Caki2 (cell line): ENCODE measurements at places on chromosomes 1 and 21. TPM values are rescaled to one million over a fixed set of nuclear protein-coding genes. Genes with fewer than 3 reads are reported as not detected.
A peak's percentile ranks its signal among the peaks of the same experiment; 100 is the strongest.

The CYP2J2 gene
- total RNA-seq: 0.20 and 4.5 TPM in 2 replicates

GRCh38 chr1:75908717-75909152 lies 23.5 kb downstream of the ASB17 start:
- DNase-seq: peak; percentile 41

- DNase-seq: no peak
These were observed 468.8 kb downstream of the USP25 start for GRCh38 chr21:16198546-16198945.

DNA sequence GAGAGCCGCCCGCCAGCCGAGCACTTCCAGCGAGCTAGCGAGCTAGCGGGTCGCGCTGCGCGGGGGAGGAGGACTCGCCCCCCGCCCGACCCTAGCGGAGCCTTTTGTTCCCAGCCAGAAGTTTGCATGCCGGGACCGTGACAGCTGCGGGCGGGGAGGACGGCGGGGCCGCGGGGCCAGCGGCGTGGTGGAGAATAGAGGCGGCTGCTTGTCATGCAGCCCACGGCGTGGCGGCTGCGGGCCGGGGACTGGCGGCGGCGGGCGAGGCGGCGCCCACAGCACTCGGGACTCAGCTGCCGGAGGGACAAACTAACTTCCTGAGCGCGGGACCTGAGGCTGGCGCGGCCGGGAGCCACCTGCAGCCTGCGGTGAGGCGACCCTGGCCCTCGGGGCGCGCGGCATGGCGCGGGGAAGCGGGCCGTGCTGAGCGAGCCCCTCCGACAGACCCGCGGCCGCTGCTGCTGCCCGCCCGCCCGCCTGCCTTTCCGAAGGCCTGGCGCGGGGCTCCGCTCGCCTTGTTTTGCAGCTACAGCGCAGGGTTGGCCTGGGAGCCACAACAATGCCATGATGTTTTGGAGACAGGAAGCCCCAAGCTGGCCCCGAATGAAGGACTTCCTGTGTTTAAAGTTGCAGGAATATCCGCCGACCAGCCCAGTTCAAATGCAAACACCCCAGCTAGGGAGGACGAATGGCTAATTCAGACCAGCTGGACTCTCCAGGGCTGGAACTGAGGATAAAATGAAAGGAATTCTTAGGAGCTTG lies 82.2 kb upstream of the BMP8A start:
- DNase-seq: no peak

The ATP5PO gene
- 355 and 415 TPM in 2 replicates for total RNA-seq

The CCDC30 gene
- total RNA-seq: 0.17 and 2.6 TPM in 2 replicates

DNA sequence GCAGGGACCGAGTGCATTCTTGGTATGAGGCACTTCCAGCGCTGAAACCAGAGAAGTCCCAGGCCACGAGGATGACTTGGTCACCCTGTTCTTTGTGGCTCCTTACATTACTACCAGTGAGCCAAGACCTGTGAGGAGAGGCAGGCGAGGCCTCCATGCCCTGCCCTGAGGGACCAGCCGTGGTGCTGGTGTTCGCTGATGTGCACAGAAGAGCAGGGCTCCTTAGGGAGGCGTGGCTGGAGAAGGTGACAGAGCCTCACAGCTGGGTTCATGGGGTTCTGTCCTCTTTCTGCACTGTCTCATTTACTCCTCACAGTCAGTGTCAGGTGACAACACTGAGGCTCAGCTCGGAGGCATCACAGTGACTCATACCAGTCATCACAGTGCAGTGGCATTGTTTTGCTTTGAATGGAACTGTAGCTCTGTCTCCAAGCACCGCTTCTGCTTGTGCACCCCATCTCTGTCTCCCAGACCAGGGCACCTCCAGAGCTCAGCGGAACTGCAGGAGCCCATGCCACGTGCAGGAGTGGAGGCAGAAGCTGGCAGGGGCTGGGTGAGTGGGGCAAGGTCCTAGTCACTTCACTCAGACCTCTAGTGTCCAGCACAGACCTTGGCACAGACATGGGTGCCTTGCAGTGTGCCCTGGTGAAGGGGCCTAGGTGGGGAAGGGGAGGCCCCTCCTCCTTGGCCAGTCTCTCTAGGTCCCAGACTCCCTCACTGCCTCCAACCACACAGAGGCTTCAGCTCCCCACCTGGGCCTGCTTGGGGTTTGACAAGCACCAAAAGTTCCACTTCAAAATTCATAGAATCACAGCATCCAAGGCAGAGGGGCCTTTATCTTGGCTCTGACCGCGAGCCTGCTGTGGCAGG lies 310.9 kb downstream of the MATN1 start:
- DNase-seq: peak; percentile 64

The UBASH3A gene
- total RNA-seq: not detected in 2 replicates

DNA sequence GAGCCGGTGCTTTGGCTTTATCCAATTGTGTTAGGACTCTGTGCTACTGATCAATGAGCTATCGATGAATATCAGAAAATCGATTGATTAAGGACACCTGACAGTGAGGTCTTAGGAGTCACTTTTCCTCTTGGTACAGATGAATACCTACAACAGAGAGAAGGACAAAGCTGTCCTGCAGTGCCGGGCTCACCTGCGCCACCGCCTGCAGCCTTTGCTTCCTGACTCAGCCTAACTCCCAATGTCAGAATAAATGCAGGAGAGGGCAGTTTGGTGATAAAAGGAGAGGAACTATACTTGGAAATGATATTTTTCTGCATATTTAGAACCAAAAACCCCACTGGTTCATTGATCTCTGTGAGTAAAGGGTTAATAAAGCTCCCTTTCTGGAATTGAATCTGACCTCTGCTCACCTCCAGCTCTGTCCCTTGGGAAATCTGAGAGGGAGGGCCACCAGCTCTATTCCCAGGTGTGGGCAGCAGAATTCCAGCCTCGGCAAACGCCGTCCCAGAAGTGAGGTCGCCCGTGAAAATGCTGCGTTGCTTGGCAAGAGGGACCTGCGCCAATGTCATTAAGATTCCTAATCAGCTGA lies 39.3 kb downstream of the POFUT2 start:
- DNase-seq: no peak

DNA sequence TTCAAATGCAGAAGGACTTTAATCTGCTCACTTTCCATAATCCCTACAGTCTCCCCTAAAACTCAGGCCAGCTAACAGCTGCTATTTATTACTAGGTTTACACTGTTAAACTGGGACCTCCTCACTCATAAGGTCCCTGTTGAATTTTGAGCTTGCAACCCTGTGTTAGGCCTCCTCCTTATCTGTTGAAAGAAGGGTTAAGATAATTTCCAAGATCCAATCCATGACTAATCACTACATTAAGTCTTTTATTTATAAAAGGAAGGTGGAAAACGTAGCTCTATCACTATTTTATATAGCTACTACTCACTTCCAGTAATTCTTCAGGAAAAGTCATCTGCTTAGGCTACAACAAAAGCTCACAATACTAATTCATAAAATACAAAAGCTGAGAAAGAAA lies 79.5 kb downstream of the EVI5 start:
- DNase-seq: no peak

The BRINP2 gene
- total RNA-seq: 14.4 and 19.0 TPM in 2 replicates

GRCh38 chr1:59062743-59063142 lies 234.2 kb upstream of the FGGY start:
- DNase-seq: no peak

DNA sequence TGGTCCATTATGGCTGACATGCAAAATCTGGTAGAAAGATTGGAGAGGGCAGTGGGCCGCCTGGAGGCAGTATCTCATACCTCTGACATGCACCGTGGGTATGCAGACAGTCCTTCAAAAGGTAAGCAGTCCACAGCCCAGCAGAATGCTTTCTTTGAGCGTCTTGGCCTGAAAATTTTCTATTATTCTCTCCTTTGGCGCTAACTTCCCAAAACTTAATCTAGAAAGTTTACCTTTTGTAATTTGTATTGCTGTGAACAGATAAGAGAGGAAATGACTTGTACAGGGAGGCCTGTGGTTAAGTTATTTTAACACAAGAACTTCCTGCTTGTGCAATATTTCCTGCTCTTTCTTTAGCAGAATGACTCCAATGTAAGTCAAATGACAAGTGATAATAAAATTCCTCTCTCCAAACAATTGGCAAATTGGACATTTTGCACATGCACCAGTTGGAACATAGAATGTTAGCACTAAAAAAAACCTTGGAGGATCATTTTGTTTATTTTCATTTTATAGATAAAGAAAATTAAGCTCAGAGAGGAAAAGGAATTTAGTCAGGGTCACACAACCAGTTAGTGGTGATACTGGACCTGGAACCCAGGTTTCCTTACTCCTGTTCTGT lies 18.9 kb downstream of the CAP1 start:
- DNase-seq: no peak

GRCh38 chr21:46065215-46065913 lies 32.5 kb upstream of the COL6A2 start:
- DNase-seq: peak; percentile 68

DNA sequence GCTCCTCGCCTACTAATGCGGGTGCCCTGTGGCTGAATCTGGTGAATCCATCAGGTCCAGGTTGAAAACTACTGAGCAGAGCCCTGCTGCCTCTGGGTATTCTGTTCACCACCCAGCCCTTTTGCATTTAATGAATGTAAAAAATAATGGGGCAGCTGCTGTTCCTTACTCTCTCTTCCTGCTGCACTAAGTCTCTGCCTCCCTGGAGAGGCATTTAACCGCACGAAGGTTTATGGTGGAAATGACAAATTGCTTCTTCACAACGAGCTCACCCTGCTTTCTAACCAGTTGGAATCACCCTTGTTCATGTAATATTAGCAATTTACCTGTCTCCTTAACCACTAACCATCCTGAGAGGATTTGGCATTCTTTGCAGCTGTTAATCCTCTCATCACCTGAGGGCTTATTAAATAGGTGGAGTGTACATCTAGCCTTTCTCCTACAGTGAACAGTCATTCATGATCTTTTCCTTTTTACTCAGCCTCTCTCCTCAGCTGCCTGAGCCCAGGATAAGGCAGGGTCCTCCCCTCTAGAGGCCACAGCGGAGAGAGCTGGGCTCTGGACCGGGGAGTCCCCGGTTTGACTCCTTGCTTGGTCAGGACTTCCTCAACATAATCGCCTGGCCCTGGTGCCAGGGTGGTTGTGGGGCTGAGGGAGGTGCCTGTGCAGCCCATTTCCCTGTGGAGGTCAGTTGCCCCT lies 97.6 kb downstream of the NOS1AP start:
- DNase-seq: no peak

The NEK2 gene
- 34.6 and 39.9 TPM in 2 replicates for total RNA-seq

DNA sequence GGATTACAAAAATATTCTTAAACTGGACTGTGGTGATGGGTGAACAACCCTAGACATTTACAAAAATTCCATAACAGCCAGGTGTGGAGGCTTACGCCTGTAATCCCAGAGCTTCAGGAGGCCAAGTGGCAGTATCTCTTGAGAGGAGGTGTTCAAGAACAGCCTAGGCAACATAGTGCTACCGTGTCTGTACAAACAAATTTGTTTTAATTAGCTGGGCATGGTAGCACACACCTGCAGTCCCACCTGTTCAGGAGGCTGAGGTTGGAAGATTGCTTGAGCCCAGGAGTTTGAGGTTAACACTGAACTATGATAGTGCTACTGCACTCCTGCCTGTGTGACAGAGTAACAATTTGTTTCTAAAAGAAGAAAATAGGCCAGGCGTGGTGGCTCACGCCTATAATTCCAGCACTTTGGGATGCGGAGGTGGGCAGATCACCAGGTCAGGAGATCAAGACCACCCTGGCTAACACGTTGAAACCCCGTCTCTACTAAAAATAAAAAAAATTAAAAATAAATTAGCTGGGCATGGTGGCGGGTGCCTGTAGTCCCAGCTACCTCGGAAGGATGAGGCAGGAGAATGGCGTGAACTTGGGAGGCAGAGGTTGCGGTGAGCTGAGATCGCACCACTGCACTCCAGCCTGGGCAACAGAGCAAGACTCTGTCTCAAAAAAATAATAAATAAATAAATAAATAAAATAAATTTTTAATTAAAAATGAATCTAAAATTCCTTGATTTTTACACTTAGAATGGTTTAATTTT lies 37.1 kb downstream of the ARID4B start:
- DNase-seq: no peak
